Fibroblast of lung (primary cell): ENCODE measurements at places on chromosomes 5 and 9. TPM values are rescaled to one million over a fixed set of nuclear protein-coding genes. Genes with fewer than 3 reads are reported as not detected.

The TMEM267 gene
- total RNA-seq = 16.9 and 24.3 TPM in 2 replicates

The CYLC2 gene
- total RNA-seq = not detected in 2 replicates

The TAF11L10 gene
- total RNA-seq = not detected in 2 replicates

The GRXCR2 gene
- total RNA-seq = not detected in 2 replicates

The PAEP gene
- not detected in 2 replicates for total RNA-seq

The OLFM1 gene
- total RNA-seq = 2.0 and 2.3 TPM in 2 replicates

The PALM2AKAP2 gene
- 6.9 and 9.9 TPM in 2 replicates for total RNA-seq

The RGMB gene
- total RNA-seq = 38.3 and 81.6 TPM in 2 replicates

The TTC23L gene
- total RNA-seq = 0.26 and 0.33 TPM in 2 replicates

- H3K4me1 ChIP-seq = no peaks in the 10 kb centered on the region
- peak; percentile 28 for DNase-seq
- H3K27me3 ChIP-seq = no peaks in the 10 kb centered on the region
- H3K27ac ChIP-seq = no peak overlapping the region
- H3K36me3 ChIP-seq = peaks cover 7% of the 10 kb centered on the region
These were observed 50.7 kb downstream of the ICE1 start for GRCh38 chr5:5473226-5473625.

- H3K27me3 ChIP-seq = no peaks in the 10 kb centered on the region
- no peak overlapping the region for H3K4me3 ChIP-seq
- no peak overlapping the region for H3K27ac ChIP-seq
- H3K36me3 ChIP-seq = no peaks in the 10 kb centered on the region
These were observed 466.9 kb upstream of the ARRDC3 start for GRCh38 chr5:91850031-91850430.

GRCh38 chr9:98249771-98250170 lies 5.7 kb downstream of the TBC1D2 start:
- no peak overlapping the region for H3K27ac ChIP-seq
- H3K36me3 ChIP-seq = peaks cover 3% of the 10 kb centered on the region
- peaks cover 25% of the 10 kb centered on the region for H3K4me1 ChIP-seq

DNA sequence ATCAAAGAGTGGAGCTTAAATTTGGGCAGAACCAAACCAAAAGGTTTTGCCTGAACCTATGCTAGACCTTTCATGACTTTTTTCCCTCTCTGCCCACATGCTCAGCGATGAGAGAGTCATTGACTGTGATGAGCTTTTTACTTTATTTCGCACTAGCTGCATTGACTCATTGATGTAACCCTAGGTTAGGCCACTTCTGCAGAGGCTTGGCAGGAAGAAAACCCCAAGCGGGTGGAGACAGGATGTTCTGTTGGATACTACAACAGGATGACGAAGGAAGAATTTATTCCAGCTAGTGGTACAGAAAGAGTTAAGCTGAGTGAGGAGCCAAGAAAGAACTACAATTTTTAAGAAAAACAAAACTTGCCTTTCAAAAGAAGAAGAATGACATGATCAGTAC lies 18.4 kb downstream of the AGXT2 start:
- no peak overlapping the region for H3K27ac ChIP-seq
- no peaks in the 10 kb centered on the region for H3K27me3 ChIP-seq
- no peak overlapping the region for H3K4me3 ChIP-seq
- DNase-seq = peak; percentile 79

DNA sequence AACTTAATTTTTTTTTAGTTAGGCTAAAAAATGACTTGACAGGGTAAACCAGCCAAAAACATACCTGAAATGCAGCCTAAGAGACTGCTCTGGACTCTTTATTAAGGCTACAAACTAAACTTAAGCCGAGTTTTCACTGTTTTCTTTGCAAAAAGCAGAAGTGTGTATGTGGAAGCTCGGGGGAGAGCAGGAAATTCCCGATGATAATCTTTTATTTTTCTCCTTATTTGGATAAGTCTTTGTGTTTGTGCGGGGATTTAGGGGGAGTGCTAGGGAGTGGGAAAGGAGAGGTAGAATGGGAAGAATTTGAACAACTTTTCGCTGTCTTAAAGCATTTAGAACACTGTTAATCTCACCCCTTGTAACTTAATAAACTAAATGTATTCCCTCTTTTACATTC lies 30.7 kb upstream of the GPR21 start:
- DNase-seq = peak; percentile 3
- H3K27ac ChIP-seq = peak overlapping the region; percentile 38
- H3K36me3 ChIP-seq = no peaks in the 10 kb centered on the region
- H3K4me3 ChIP-seq = no peak overlapping the region

- no peak overlapping the region for H3K27ac ChIP-seq
- H3K36me3 ChIP-seq = no peaks in the 10 kb centered on the region
- no peaks in the 10 kb centered on the region for H3K27me3 ChIP-seq
- H3K4me1 ChIP-seq = peaks cover 3% of the 10 kb centered on the region
- no peak overlapping the region for H3K4me3 ChIP-seq
- no peak for DNase-seq
These were observed 5.7 kb upstream of the TRAF2 start for GRCh38 chr9:136880651-136881050.

- H3K36me3 ChIP-seq = no peaks in the 10 kb centered on the region
- H3K4me3 ChIP-seq = no peak overlapping the region
- no peak for DNase-seq
- H3K4me1 ChIP-seq = no peaks in the 10 kb centered on the region
These were observed 7.9 kb upstream of the NINJ1 start for GRCh38 chr9:93141771-93142483.

GRCh38 chr5:84383816-84384603 lies 670 bp downstream of the EDIL3 start:
- DNase-seq = peak; percentile 53
- H3K4me1 ChIP-seq = no peaks in the 10 kb centered on the region
- H3K36me3 ChIP-seq = no peaks in the 10 kb centered on the region

- no peaks in the 10 kb centered on the region for H3K27me3 ChIP-seq
- peaks cover 31% of the 10 kb centered on the region for H3K4me1 ChIP-seq
- H3K36me3 ChIP-seq = no peaks in the 10 kb centered on the region
- H3K4me3 ChIP-seq = no peak overlapping the region
These were observed 129.3 kb upstream of the STC2 start for GRCh38 chr5:173457482-173457881.

GRCh38 chr5:131363811-131364506 lies 100.1 kb downstream of the CDC42SE2 start:
- no peaks in the 10 kb centered on the region for H3K36me3 ChIP-seq
- no peak overlapping the region for H3K4me3 ChIP-seq
- no peaks in the 10 kb centered on the region for H3K27me3 ChIP-seq
- H3K4me1 ChIP-seq = peaks cover 2% of the 10 kb centered on the region
- no peak for DNase-seq

DNA sequence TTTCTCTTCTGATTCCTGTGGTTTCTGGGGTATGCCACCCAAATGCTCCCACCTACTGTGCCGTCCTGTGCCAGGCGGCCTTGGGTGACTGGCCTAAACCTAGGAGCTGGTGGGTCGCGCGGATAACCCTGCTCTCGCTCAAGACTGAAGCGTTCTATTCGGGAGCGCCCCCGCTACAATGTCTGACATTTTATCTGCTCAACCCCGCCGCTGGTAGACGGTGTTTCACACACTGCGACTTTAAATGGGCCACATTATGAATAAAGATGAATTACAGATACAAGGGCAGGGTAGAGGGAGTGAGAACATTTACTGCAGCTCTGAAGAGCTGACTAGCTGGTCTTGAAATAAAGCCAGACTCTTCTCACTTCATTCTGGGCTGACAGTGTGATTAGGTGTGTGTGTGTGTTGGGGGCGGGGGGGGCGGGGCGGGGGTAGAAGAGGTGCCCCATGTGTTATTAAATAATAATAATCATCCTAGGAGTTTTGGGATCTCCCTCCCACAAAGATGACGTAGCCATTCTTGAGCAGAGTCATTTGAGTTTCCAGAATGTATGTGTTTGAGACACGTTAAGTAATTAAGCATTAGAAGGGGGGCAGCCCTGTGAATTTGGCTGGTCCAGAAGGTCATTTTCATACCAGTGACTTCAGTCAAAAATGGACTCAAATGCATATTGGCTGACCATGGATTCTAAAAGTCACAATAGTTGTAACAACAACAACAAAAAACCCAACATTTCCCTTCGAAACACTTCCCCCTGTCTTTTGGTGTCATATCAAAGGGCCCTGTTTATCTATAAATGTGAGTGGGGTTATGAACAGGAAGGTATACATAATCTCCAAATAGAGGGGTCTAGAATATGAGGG lies 1.0 kb upstream of the PTCH1 start:
- peaks cover under 1% of the 10 kb centered on the region for H3K4me1 ChIP-seq
- no peaks in the 10 kb centered on the region for H3K36me3 ChIP-seq
- H3K27me3 ChIP-seq = peaks cover 5% of the 10 kb centered on the region
- DNase-seq = no peak

DNA sequence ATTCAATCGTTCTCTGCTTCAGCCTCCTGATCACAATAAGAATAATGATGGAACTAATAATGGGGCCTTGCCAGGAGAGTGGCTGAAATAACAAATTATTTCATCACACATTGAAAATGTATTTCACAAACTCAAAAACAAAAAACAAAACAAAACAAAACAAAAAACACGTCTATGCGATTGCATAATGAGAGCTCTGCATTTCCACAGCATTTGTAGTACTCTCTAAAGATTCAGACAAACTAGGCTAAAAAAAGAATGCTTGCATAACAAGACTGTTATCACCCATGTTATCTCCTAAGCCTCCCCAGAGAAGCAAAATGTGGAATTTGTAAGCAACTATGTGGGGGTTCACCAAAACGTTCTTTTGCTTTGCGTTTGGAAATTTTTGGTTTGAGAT lies 48.1 kb downstream of the PRELID2 start:
- no peak overlapping the region for H3K4me3 ChIP-seq
- no peaks in the 10 kb centered on the region for H3K27me3 ChIP-seq
- H3K27ac ChIP-seq = no peak overlapping the region
- H3K36me3 ChIP-seq = no peaks in the 10 kb centered on the region

GRCh38 chr9:88462191-88462590 lies 72.8 kb upstream of the NXNL2 start:
- no peak overlapping the region for H3K4me3 ChIP-seq
- H3K27ac ChIP-seq = no peak overlapping the region
- H3K36me3 ChIP-seq = no peaks in the 10 kb centered on the region
- DNase-seq = peak; percentile 90

- peak overlapping the region; percentile 16 for H3K27ac ChIP-seq
- no peak overlapping the region for H3K4me3 ChIP-seq
- H3K27me3 ChIP-seq = no peaks in the 10 kb centered on the region
- peaks cover 1% of the 10 kb centered on the region for H3K36me3 ChIP-seq
These were observed 15.7 kb downstream of the TMEM8B start for GRCh38 chr9:35844628-35845270.

GRCh38 chr9:98134702-98135557 lies 15.9 kb upstream of the TRIM14 start:
- H3K4me3 ChIP-seq = no peak overlapping the region
- H3K36me3 ChIP-seq = no peaks in the 10 kb centered on the region
- DNase-seq = no peak
- H3K27ac ChIP-seq = no peak overlapping the region
- H3K27me3 ChIP-seq = peaks cover 19% of the 10 kb centered on the region
- no peaks in the 10 kb centered on the region for H3K4me1 ChIP-seq

DNA sequence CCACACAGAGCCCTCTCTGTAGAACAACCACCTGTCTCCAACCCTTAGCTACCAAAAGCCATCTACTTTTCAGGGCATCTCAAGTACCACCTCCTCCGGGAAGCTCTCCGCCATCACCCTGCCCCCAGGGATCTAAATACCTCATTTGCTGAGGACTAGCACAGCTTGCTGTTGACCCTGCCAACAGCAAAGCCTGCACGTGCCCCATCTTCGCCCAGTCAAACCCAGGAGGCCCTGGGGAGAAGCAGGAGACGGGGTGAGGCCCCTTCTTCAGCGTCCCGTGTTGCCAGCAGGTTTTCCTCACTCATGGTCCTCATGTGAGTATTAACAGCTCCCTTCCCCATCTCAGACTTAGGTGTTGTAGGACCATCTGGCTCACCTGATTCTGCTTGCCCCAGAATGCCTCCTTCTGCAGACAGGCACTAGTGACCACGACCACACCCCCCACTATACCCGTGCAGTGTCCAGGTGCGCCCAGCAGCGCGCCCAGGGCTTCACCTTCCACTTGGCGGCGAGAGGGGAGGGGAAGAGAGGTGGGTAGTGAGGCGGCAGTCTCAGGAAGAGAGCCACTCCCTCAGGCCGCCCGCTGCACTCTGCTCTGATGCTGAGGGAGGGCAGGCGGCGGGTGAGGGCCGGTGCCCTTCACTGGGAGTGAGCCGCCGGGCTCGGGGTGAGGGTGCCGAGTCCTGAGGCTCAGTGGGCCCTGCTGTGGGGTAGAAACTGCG lies 11.1 kb downstream of the VAV2 start:
- H3K27me3 ChIP-seq = no peaks in the 10 kb centered on the region
- H3K4me3 ChIP-seq = no peak overlapping the region
- no peak overlapping the region for H3K27ac ChIP-seq
- H3K4me1 ChIP-seq = peaks cover 7% of the 10 kb centered on the region

DNA sequence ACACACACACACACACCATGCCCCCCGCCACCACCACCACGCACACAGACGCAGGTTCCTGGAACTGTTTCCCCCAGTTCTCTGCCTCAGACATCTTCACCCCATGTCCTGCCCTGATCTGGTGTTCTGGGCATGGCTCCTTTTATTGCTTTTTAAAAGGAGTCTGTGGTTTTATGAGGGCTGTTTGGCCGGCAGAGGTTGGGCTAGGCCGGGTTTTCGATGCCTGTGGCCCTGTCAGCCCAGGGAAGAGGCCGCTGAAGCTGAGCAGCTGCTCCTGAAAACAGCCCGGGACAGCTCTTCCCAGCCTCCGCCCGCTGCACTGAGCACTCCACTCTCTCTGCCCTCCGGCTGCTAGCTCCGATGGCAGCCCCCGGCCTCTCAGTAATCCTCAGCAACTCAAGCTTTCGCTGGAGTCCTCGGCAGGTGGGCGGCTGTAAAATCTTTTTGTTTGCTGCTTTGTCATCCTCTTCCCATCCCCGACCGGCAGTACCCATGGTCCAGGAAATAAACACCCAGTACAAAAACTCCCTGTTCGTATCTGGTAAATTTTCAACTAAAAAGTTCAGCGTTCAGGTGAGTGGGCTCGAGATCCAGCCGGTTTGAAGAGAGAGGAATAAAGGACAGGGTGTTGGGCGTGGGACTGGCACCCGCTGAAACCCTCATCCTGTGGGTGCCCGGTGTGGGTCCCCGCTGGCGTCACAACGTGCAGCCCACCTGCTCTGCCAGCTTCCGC lies 103.0 kb upstream of the ERCC6L2 start:
- no peaks in the 10 kb centered on the region for H3K36me3 ChIP-seq
- no peak overlapping the region for H3K4me3 ChIP-seq
- peaks cover 11% of the 10 kb centered on the region for H3K4me1 ChIP-seq
- no peak overlapping the region for H3K27ac ChIP-seq
- peak; percentile 94 for DNase-seq

GRCh38 chr9:104971511-104971910 lies 43.6 kb upstream of the ABCA1 start:
- no peaks in the 10 kb centered on the region for H3K36me3 ChIP-seq
- H3K4me1 ChIP-seq = no peaks in the 10 kb centered on the region
- H3K27me3 ChIP-seq = no peaks in the 10 kb centered on the region
- no peak overlapping the region for H3K4me3 ChIP-seq
